ENCODE measurements at places on chromosomes 12 and 14.

DNA sequence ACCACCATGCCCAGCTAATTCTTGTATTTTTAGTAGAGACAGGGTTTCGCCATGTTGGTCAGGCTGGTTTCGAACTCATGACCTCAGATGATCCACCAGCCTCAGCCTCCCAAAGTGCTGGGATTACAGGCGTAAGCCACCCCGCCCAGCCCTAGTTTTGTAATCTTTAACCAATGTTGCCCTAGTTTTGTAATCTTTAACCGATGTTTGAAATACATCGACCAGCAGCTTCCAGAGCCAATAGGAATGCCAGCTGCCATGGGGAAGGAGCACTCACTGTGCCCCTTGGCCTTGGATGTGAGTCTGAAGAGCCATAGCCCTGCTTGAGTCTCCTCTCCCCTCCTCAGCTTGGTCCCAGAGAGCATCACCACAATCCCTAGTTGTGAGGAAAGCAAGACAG is 209.3 kb upstream of the RGS6 start:
- no peak for DNase-seq

GRCh38 chr12:64806593-64807460 is 17.6 kb upstream of the TBC1D30 start:
- no peak for DNase-seq

DNA sequence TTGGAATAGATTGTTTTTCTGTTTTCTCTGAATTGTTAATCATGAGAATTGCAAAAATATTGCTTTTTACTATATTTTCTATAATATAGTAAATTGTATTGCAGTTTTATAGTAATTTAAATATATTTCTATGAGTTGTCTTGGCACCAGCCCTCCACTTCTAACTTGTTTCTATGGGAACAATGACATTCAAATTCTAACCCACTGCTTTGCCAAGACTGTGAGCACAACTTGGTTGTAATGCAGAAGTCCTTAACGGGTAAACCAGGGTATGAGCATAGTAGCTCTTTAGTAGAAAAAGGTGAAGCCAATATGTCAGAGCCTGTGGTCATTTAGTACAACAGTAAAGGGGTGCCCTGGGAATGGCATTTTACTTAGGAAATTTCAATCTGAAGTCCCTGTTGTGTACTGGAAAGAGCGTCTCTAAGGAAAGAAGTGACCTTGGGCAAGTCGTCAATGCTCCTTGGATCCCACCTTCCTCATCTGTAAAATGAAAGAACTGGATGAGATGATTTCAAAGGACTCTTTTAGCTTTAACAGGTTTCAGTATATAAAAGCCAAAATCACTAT is 283.3 kb downstream of the ATP23 start:
- DNase-seq: no peak

DNA sequence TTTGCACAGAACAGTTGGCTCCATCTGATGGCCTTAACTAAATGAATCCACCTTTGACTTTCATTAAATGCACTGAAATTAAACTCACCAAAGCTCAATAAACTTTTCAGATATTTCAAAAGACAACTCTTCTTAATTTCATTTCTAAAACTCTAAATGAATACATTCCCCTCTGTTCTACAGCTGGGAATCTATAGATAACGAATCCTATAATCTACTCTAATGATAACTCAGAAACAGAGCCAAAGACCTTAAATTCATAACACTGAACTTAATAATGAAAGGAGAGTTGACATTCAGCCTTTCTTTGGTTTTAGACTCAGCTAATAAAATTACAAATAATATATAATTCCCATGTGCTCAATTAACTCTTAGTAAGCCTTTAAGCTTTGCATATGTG is 150.5 kb downstream of the KCNH5 start:
- no peak for DNase-seq

GRCh38 chr12:57834086-57834876 is 12.2 kb downstream of the CTDSP2 start:
- DNase-seq: no peak

GRCh38 chr12:69052613-69053408 is 119.8 kb upstream of the CPM start:
- no peak for DNase-seq

- no peak for DNase-seq
Observed at GRCh38 chr14:37553935-37554550, 41.0 kb downstream of the FOXA1 start.

DNA sequence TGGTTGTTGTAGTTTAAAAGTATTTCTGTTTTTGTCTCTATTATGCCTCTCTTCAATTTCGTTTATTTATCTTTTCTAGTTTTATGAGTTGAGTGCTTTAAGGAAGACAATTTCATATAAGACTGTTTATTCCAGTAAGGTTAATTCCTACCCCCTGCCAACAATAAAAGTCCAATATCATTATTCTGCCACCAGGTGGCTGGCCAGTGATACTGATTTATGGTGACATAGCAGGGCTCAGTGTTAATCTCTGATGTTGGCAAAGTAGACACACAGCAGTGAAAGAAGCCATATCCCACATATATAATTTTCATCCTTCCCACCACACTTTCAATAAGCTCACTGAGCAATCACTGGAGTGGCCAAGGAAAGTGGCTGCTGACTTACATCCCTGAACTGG is 69.0 kb upstream of the BMP4 start:
- no peak for DNase-seq

DNA sequence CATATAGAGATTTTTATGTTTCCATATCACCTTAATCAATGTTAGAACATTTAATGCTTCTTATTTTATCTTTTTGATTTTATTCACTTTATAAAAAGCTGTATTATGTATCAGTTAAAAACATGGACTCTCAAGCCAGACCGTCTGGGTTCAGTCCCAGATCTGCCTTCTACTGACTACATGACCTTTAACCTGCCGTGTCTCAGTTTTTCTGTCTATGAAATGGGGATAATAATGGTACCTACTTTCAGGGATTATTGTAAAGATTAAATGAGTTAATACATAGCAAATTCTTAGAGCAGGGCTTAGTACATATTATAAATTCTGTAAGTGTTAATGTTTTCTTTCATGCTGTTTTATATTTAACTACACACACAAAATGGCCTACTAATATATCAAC is 50.4 kb downstream of the STAB2 start:
- DNase-seq: no peak

- no peak for DNase-seq
Observed at GRCh38 chr12:20421421-20421820, 53.1 kb downstream of the PDE3A start.

DNA sequence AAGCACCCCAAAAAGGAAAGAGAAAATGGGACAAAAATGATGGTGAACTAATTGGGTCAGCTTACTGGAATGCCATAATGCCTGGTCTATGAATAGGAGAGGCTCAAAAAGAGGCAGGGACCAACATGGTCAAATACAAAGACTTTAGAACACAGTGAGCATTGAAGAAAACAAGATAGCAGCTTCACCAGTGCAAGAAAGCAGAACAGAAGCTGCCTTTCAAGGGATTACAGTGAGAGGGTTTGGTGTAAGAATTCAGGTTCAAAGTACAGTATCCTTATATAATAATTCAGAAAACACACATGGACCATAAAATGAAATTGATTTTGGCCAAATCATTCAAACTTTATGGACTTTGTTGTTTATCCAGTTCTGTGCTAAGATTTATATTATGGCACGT is 162.1 kb downstream of the NAV3 start:
- DNase-seq: no peak

DNA sequence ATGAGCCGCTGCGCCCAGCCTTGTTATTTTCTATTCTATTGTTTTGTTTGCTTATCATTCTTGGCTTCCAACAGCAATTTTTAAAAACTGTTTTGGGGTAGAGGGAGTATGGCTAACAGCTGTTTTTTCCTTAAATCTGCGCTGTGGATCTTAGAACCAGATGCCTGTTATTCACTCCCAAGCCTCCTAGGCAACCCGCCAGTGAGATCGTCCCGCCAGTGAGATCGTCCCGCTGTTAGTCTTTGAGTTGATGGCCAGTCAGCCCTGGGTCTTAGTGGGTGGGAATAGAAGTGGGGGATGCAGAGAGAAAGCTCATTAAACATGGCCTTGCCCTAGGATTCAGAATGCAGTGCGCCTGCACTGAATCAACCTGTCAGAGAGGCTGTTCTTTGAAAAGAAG is 67.3 kb upstream of the BICD1 start:
- DNase-seq: no peak

DNA sequence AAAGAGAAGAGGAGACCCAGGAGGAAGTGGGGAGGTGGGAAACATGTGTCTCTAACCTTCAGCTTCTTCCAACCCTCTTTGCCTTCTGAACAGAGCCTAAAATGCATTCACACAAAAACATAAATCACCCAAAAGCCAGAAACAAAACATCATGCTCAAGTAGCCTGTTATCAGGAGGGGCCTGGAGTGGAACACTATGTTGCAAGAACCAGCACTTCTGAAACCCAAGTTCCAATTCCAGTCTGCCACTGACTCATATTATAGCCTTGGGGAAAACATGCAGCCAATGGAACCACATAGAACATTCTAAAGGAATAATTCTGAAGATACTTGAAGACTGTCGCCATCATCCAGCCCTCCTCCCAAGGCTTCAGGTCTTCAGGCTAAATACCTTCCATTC is 169.8 kb upstream of the PLXNC1 start:
- no peak for DNase-seq

DNA sequence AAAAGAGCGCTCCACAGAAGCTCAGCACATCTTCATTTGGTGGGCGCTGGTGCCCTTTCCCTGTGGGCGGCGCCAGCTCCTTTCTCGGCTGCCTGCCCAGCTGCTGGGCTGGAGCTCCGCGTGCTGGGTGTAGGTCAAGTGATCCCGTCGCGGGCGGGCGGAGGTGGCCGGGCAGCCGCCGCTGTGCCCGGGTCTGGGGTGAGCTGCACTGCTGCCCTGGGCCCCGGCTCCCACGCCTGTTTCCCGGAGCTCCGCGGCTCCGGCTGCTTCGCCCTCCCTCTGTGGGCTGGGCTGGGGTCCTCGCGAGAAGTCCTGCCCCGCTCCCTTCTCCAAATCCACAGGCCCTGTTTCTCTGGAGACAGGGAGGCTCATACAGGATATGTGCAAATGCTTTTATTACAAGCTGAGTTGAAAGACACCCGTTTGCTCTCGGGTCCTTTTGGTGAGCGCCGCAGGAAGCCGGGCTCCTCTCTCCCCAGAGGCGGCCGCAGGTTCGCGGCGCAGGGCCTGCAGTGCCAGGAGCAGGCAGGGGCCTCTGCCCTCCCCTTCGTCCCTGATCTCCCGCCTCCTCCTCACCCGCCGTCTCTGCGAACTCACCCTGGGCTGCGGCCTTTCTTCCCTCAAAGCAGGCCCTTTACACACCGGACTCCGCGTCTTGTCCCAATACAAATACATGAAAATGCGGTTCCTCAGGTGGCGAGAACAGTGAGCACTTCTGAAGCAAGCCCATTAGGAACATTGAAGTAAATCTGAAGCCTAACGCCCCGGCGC is 67.8 kb upstream of the CAPRIN2 start:
- DNase-seq: peak; percentile 69

GRCh38 chr14:65043893-65044595 is 57.3 kb downstream of the FNTB start:
- no peak for DNase-seq

- DNase-seq: no peak
Observed at GRCh38 chr12:2826721-2827515, 7.9 kb downstream of the NRIP2 start.

GRCh38 chr14:50064993-50065392 is 51.4 kb downstream of the VCPKMT start:
- DNase-seq: no peak

- DNase-seq: peak; percentile 75
Observed at GRCh38 chr14:36215217-36215598, 38.7 kb upstream of the PTCSC3 start.

- no peak for DNase-seq
Observed at GRCh38 chr14:105119408-105120025, 49.1 kb downstream of the JAG2 start.

GRCh38 chr12:77072833-77073495 is 7.6 kb upstream of the E2F7 start:
- DNase-seq: no peak

GRCh38 chr12:45883187-45883586 is 107.2 kb downstream of the SCAF11 start:
- no peak for DNase-seq

GRCh38 chr14:103594265-103594664 is 31.5 kb downstream of the COA8 start:
- DNase-seq: peak; percentile 32

DNA sequence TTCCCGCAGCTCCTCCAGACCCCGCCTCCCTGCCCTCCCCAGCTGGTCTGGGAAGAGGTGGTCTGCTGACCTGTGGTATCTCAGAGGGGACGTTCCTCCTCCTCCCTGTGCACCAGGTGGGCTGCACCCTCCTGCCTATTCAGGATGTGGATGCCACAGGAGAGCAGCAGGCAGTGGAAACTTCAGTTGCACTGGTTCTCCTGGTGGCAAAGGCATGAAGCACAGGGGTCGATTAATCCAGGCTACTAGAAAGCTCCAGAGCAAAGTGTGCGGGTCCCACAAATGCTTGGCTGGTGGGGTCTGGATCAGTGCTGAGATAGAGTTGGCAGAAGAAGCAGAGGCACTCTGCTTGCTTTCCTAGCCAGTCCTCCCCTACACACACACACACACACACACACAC is 197.0 kb downstream of the SLC41A2 start:
- DNase-seq: no peak

GRCh38 chr12:26953447-26953846 is 15.2 kb downstream of the FGFR1OP2 start:
- DNase-seq: no peak

- no peak for DNase-seq
Observed at GRCh38 chr14:65303899-65304222, 108.7 kb upstream of the FUT8 start.

- no peak for DNase-seq
Observed at GRCh38 chr12:117261247-117261646, 71.0 kb upstream of the FBXO21 start.

DNA sequence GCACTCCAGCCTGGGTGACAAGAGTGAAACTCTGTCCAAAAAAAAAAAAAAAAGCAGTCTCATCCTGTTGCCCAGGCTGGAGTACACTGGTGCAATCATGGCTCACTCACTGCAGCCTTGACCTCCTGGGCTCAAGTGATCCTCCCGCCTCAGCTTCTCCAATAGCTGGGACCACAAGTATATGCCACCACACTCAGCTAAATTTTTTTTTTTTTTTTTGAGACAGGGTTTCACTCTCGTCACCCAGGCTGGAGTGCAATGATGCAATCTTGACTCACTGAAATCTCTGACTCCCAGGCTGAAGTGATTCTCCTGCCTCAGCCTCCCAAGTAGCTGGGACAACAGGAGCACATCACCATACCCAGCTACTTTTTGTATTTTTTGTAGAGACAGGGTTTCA is 5.2 kb upstream of the CNPY2 start:
- no peak for DNase-seq

Measured in SHP77 treated with DMSO at 0.1 percent for 48 hours (cell line).